ENCODE measurements at places on chromosomes 11 and 22.

- no peak for DNase-seq
These were observed 122.9 kb downstream of the DCDC1 start for GRCh38 chr11:31246451-31247165.

DNA sequence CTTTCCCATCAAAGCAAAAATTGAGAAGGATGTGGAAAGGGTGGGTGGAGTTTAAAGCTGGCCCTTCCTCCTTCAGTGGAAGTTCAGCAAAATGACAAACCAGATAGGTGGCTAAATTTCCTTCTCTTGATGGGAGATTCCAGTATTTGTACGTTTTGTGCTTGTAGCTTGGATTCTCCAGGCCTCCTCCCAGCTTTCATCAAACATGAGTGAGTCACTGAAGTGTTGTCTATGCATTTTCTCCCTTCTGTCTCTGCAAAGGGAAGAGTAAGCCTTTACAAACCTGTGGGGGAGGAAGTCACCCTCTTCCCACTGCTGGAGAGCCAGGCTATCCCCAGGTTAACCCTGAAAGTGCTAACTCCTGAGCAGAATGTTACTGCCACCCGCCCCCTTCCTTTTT lies 6.4 kb downstream of the MARK2 start:
- DNase-seq, result no peak

DNA sequence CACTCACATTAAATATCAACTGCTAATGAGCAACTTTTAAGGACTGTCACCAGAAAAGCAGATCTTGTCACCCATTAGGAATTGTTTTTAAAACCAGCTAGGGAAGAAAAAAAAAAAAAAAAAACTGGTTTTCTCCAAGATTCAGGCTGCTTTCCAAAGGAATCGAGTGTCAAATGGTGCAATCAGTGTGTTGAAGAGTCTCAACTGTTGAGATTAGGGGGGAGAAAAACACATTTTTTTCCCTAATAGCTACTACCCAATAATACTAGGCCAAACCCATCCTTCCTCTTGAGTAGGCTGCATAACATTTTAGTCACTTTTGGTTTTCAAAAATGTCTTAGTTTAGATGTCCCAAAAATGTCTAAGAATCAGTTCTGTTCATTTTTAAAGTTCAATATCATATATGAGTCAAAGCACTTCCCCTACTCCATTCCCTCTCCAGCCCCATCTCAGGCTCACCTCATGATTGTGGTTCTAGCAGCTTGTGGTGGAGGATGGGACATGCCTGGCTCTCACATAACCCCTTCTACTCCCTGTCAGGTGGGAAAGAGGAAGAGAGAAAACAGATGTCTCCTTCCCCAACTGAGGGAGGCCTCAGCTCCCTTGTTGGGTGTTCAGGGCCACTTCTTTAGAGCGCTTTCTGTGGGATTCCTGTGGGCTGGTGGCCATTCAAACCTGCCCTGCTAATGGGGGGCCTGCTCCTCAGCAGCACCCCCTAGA lies 193.6 kb downstream of the CWF19L2 start:
- DNase-seq, result no peak

DNA sequence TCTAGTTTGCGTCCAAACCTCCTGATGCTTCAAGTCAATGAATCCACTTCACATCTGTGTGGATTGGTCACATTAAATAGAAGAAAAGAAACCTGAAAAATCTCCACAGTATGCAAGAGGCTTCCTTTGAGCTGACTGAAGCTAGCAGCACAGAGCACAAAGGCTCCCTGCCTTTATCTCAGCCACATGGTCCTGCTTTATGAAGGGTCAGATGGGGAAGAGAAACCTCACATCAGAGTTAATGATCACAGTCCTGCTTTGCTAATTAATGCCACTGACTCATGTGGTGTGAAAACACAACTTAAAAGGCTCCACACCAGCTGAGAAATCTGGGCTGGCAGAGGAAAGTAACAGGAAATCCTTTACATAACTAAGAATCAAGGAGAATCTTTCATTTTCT lies 1291.0 kb downstream of the LRRC4C start:
- DNase-seq, result no peak

DNA sequence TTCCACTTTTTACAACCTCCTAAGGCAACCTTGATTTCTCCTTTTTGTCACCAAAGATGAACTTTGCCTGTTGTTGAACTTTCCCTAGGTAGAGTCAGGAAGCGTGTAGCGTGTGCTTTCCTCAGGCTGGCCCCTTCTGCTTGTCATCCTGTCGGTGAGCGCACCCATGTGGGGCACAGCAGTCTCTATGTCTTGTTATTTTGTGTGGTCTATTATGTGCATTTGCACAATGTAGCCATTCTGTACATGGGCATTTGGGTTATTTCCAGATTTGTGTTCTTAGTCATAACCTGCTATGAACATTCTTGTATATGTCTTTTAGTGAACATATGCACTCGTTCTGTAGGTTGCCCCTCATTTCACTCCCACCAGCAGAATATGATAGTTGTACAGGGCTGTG lies 34.9 kb downstream of the CABIN1 start:
- no peak for DNase-seq

DNA sequence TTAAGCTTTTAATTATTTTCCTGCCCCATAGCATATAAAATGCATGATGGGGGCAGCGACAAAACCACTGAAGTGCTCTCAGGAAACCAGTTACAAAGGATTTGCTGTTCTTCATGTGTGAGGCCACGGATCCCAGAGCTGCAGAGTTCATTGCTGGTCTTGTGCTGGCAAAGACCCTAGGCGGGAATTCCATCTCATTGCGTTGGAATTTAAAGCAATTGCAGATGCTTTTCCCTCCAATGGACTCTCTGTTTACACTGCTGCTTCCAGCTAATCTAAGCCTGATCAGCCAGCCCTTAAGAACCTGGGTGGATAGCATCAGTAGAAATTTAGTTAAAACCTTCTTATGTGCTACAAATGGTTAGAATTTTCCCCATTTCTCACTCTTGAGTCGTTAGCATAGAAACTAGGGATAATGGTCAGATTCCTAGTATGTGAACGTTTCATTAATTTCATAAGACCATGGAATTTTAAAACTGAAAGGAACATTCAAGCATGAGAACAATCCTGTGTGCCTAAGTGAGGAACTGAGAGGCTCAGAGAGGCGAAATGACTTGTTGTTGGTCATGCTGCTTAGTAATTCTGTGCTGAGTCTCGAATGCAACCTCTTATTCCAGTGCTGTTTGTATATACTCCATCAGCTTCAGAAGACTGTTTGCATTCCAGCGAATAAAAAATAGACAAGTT lies 36.1 kb upstream of the ADSL start:
- peak; percentile 71 for DNase-seq

DNA sequence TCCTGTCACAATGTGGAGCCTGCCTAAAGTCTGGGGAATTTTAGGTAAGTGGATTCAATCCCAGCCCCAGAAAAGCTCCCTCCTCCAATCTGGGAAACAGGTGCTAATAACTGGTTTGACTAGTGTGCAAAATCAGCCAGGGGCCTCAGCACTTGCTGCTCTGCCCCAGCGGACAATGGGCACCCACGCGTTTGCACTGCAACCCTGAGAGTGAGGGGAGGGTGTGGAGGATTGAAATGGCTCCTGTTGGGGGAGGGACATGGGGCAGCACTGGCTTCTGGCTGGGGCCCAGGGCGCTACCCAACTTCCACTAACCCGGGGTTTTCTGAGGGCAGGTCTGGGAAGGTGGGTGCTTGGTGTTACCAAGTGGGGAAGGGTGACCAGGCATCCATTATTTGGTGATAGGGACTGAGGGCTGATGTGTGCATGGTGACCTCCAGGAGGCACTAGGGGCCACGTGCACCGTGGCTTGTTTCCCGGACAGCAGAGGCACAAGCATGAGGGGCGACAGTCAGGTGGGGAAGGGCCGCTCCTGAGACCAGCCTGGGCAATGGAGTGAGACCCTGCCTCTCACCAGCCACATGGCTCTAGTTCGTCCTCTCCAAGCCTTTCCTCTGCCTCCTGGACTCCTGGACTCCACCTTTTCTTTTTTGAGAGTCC lies 4.3 kb upstream of the PNPLA5 start:
- DNase-seq, result no peak

DNA sequence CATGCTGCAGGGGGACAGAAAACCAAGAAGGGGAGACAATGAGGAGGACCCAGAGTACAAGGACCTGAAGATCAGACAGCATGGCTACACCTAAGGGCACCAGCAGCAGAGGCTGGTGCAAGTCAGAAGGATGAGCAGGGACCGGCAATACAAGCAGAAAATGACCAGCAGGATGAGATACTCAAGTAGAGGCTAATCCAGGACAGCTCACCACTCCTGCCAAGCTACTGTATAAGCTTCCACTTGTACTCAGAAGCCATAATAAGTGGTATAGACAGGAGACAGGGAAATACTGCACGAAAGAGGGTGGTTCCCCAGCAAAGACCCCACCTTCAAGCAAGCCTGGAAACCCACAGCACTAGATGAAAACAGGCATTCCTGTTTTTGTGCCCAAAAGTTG lies 138.7 kb upstream of the ZC3H12C start:
- no peak for DNase-seq

GRCh38 chr22:41863472-41863871 lies 30.6 kb downstream of the SREBF2 start:
- DNase-seq, result no peak

All from smooth muscle cell of the brain vasculature (primary cell).